ENCODE measurements at places on chromosomes 12 and 14.

GRCh38 chr14:31898838-31899528 is 178.1 kb upstream of the ARHGAP5 start:
- DNase-seq: no peak

DNA sequence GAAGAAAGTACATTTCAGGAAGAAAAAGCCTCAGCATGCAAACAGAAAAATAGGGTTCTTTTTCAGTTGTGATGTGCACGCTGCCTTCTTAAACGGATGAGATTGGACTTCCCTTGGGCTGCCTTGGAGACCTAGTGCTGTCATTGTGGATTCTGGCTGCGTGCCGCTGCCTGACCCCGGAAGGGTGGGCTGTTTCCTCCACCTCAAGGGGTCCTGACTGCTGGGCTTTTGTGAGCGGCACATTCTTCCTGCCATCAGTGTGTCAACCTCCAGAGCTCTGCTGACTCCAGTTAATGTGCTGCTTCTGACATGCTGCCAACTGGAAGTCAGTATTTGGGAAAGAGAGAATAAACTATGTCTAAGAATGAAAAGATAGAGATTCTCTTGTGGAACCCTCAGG is 25.1 kb downstream of the CCNK start:
- no peak for DNase-seq

- peak; percentile 46 for DNase-seq
Measured at GRCh38 chr14:73786636-73787485, 64.8 kb upstream of the PTGR2 start.

GRCh38 chr12:1305791-1306500 is 288.4 kb downstream of the FBXL14 start:
- no peak for DNase-seq

- no peak for DNase-seq
Measured at GRCh38 chr12:32549675-32550079, 129.4 kb upstream of the DNM1L start.

GRCh38 chr12:131090274-131091210 is 136.8 kb downstream of the ADGRD1 start:
- peak; percentile 54 for DNase-seq

DNA sequence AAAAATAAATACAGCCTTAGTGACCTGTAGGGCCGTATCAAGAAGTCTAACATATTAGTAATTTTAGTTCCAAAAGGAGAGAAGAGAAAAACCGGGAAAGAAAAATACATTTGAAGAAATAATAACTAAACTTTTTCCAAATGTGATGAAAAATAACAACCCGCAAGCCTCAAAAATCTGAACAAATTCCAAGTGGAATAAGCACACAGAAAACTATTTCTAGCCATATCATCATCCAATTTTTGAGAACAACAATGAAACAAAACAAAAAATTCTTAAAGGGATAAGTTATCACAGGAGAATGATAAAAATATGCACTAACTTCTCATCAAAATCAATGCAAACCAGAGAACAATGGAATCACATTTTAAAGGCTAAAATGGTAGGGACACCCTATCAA is 198.1 kb upstream of the PLXNC1 start:
- no peak for DNase-seq

- DNase-seq: peak; percentile 50
Measured at GRCh38 chr14:106691601-106692291, 1165.4 kb downstream of the TMEM121 start.

GRCh38 chr14:61475316-61475715 is 153.9 kb downstream of the PRKCH start:
- DNase-seq: peak; percentile 80

DNA sequence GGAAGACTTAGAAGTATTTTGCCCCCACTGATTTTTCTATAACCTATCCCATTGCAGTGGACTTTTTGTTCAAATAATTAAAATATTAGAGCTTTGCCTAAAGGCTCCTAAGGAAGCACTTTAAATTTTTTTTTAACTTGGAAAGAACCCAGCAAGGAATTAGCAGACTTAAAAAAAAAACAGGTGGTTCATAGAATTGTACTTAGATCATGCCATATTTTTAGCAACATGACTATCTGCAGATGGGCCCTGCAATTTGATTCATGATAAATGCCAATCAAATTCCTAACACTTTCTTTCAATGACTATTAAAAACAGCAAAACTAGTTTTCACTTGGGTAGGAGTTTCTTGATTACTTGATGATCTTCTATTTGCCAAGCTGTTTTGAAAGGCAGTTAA is 11.5 kb downstream of the ADAMTS20 start:
- no peak for DNase-seq

GRCh38 chr12:25438638-25439037 is 114.4 kb downstream of the LMNTD1 start:
- DNase-seq: no peak

DNA sequence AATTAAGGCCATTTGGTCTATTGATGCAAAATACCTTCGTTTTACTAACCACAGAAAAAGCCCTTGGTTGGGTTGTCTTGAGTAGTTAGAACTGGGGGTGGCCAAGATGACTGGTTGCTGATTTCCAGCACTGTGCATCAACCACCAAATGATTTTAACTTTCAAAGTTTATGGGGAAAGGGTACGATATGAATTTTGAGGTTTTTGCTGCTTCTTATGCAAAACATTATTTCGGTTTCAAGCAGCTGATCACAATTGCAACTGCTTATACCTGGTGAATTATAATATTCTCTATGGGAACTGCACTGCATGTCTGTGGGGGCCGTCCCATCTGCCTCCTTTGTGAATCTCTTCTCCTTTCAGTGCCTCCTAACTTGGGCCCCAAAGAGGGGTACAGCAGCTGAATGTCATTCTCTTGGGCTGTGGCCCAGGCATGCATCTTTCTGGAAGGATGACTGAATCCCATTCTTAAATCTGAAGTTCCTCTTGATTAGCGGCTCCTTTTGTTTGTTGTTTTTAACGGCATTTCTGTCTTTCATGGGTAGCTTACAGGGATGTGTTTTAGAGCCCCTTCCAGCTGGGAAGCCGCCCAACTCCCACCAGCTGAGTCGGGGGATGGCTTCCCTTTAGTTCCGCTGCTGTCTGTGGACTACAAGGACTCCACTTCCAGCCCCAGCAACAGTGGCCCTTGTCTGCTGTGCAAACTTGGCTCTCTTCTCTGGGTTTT is 479.8 kb downstream of the ZFP36L1 start:
- no peak for DNase-seq

Data from A549 (cell line).